ENCODE measurements at places on chromosomes 13 and 19. TPM values are rescaled to one million over a fixed set of nuclear protein-coding genes. Genes with fewer than 3 reads are reported as not detected.

DNA sequence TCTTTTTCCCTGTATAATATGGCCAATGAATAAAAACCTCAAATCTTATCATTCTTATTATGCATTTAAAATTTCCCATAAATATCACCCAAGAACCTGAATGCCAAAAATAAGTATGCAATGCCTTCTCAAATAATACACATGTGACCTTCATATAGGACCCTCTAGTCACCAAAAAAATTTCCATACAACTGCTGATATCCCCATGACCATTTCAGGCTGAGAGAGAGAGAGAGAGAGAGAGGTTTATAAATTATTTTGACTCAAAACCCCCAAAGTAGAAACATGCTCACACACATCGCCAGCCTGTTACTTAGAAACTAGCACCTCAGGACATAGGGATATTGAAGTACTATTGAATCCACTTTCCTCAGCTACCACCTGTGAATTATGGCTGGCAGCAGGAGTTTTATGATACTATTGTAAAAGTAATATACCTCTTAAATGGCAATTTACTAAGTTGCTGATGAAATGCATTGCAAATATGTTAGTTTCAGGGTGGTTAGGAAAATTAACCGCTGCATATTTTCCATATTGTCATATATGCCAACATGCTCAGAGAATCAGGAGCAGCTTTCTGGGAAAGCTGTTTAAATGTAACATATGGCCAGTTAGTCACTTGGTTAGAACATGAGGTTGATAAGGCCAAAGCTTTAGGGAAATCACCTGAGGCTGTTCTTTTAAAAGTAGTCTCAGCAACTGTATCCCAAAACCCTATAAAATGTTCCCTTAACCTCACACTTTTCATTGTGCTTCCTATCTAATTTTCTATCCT lies 230.8 kb downstream of the DCT start:
- DNase-seq, result peak; percentile 32

DNA sequence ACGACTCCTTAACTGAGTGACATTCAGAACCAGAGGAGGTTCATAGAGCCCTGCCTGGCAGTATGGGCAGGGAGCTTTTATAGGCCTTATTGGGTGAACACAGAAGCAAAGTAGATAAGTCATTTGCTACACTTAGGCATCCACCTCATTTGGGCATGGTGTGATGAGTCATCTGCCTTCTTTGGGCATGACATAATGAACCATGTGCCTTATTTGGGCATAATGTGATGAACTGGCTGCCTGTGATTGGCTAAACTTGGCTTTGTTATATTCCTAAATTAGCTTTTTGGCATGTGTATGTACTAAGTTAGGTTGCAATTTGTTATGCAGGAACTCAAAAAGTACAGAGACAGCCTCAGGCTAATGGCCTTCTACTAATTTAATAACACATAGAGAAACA lies 2210.2 kb upstream of the PCDH20 start:
- DNase-seq, result no peak

GRCh38 chr13:39273953-39274738 lies 235.9 kb downstream of the NHLRC3 start:
- peak; percentile 23 for DNase-seq

DNA sequence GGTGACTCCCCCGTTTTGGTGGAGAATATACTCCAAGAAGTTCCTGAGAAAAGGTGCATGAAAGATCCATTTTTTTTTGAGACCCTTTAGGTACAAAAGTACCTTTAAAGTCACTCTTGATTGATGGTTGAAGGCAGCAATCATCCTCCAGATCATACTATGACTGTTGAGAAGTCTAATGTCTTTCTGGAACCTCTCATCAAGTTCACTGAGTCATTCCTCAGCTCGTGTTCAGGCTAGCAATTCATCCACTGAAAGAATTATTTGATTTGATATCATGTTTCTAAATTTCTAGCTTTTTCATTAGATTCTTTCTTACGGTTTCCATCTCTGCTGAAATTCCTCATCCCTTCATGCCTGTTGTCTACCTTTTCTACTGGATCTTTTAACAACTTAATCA lies 65.1 kb upstream of the GJB6 start:
- no peak for DNase-seq

GRCh38 chr13:26628706-26629105 lies 71.2 kb downstream of the WASF3 start:
- DNase-seq, result no peak

ZSCAN4 gene
- not detected for polyA plus RNA-seq

DNA sequence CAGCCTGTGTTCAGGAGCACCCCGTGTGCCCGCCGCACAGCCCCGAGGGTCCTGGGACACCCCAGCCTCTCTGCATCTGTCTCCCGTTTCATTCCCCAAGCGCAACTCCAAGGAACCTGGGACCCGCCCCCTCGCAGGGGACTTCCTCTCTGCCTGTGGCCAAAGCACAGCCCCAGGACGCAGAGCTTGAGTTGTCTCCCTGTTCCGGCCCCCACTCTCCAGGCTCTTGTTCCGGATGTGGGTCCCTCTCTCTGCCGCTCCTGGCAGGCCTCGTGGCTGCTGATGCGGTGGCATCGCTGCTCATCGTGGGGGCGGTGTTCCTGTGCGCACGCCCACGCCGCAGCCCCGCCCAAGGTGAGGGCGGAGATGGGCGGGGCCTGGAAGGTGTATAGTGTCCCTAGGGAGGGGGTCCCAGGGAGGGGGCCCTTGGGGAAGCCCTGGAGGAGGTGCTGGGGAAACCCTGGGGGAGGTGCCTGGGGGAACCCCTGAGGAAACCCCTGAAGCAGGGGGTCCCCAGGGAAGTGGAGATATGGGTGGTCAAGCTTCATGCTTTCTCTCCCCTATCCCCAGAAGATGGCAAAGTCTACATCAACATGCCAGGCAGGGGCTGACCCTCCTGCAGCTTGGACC lies 1.3 kb downstream of the HCST start:
- DNase-seq, result peak; percentile 60

- no peak for DNase-seq
Measured at GRCh38 chr13:27000686-27001085, 170.9 kb downstream of the USP12 start.

SOX1 gene
- not detected for polyA plus RNA-seq

LRRC4B gene
- polyA plus RNA-seq, result not detected
